ENCODE measurements at places on chromosomes 12 and 14. TPM values are rescaled to one million over a fixed set of nuclear protein-coding genes. Genes with fewer than 3 reads are reported as not detected.
A peak's percentile ranks its signal among the peaks of the same experiment; 100 is the strongest.

DNA sequence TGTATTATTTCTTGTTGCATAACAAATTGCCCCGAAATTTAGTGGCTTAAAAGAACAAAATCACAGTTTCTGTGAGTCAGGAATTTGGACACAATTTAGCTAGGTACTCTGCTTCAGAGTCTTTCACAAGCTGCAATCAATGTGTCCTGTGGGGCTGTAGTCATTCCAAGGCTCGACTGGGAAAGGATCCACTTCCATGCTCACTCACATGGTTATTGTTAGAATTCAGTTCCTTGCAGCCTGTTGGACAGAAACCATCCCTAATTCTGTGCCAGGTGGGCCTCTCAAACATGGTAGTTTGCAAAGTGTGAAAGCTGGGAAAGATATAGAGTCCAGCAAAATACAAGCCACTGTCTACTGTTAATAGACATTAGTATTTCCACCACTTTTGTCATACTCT is 59.7 kb upstream of the ARID2 start:
- no peaks in the 10 kb centered on the region for H3K27me3 ChIP-seq
- H3K4me1 ChIP-seq = peaks cover 8% of the 10 kb centered on the region
- H3K27ac ChIP-seq = peak overlapping the region; percentile 45
- no peaks in the 10 kb centered on the region for H3K36me3 ChIP-seq

- no peaks in the 10 kb centered on the region for H3K27me3 ChIP-seq
- DNase-seq = no peak
- no peaks in the 10 kb centered on the region for H3K4me1 ChIP-seq
- no peak overlapping the region for H3K27ac ChIP-seq
- no peaks in the 10 kb centered on the region for H3K36me3 ChIP-seq
Measured at GRCh38 chr14:93994919-93995682, 2.0 kb upstream of the CCDC197 start.

- no peak overlapping the region for H3K4me3 ChIP-seq
Measured at GRCh38 chr12:62319058-62319457, 58.9 kb downstream of the USP15 start.

DNA sequence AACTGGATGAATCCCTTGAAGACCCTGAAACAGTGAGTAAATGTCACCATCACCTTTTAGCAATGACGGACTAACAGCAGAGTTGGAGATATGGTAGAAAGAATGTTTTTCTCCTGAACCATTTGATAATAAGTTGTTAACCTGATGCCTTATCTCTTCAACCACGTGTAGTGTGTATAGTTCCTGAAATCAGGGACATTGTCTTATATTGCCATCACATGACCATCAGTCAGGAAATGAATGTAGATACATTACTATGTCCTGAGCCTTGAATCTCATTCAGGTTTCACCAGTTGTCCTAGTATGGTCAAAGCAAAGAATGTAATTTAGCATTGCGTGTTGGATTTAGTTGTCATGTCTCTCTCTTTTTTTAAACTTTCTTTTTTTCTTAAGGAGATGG is 15.7 kb downstream of the ATP6V0A2 start:
- no peaks in the 10 kb centered on the region for H3K27me3 ChIP-seq
- no peaks in the 10 kb centered on the region for H3K4me1 ChIP-seq
- no peak overlapping the region for H3K4me3 ChIP-seq
- H3K27ac ChIP-seq = no peak overlapping the region
- no peaks in the 10 kb centered on the region for H3K36me3 ChIP-seq

GRCh38 chr12:69252033-69252432 is 12.7 kb downstream of the CPSF6 start:
- no peaks in the 10 kb centered on the region for H3K4me1 ChIP-seq
- no peak overlapping the region for H3K27ac ChIP-seq
- no peaks in the 10 kb centered on the region for H3K27me3 ChIP-seq
- no peak overlapping the region for H3K4me3 ChIP-seq
- no peak for DNase-seq
- H3K36me3 ChIP-seq = peaks cover 24% of the 10 kb centered on the region

- H3K4me1 ChIP-seq = no peaks in the 10 kb centered on the region
- no peaks in the 10 kb centered on the region for H3K27me3 ChIP-seq
- H3K27ac ChIP-seq = no peak overlapping the region
- H3K4me3 ChIP-seq = no peak overlapping the region
Measured at GRCh38 chr12:88313554-88313953, 171.4 kb downstream of the TMTC3 start.

DNA sequence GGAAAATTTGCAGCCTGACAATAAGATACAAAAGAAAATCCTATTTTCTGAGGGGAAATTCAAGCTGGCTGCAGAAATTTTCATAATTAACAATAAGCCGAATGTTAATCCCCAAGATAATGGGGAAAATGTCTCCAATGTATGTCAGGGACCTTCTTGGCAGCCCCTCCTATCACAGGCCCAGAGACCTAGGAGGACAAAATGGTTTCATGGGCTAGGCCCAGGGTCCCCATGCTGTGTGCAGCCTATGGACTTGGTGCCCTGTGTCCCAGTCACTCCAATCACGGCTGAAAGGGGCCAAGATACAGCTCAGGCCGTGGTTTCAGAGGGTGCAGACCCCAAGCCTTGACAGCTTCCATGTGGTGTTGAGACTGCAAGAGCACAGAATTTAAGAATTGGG is 11.2 kb downstream of the C12orf50 start:
- no peak overlapping the region for H3K27ac ChIP-seq
- H3K4me3 ChIP-seq = no peak overlapping the region
- H3K36me3 ChIP-seq = no peaks in the 10 kb centered on the region
- no peaks in the 10 kb centered on the region for H3K27me3 ChIP-seq
- DNase-seq = no peak

- H3K4me1 ChIP-seq = no peaks in the 10 kb centered on the region
- no peaks in the 10 kb centered on the region for H3K27me3 ChIP-seq
- no peaks in the 10 kb centered on the region for H3K36me3 ChIP-seq
- DNase-seq = no peak
Measured at GRCh38 chr14:20750194-20750593, 4.5 kb downstream of the EDDM3A start.

DNA sequence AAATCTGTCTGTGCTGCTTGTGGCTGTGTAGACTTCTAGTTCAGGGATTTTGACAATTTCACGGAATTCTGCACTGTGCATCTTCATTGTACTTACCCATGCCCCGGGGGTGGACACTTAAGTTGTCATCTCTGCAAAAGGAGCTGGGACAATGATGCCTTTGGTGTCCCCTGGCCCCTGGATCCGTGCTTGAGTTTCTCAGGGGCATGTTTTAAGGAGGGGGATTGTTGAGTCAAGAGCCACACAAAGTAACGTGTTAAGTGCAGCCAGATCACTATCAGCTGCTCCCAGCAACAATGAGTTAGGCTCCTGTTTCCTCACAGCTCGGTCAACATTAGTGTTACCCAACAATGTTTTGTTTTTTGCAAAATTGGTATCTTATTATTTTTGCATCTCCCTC is 305.0 kb upstream of the DIO3 start:
- no peak overlapping the region for H3K27ac ChIP-seq
- H3K4me3 ChIP-seq = no peak overlapping the region
- no peak for DNase-seq
- no peaks in the 10 kb centered on the region for H3K4me1 ChIP-seq

- H3K27ac ChIP-seq = no peak overlapping the region
- no peak for DNase-seq
- no peaks in the 10 kb centered on the region for H3K36me3 ChIP-seq
- no peak overlapping the region for H3K4me3 ChIP-seq
- no peaks in the 10 kb centered on the region for H3K27me3 ChIP-seq
Measured at GRCh38 chr12:98296462-98297079, 218.8 kb upstream of the TMPO start.

- no peak for DNase-seq
- H3K4me3 ChIP-seq = no peak overlapping the region
- no peaks in the 10 kb centered on the region for H3K27me3 ChIP-seq
- H3K36me3 ChIP-seq = no peaks in the 10 kb centered on the region
Measured at GRCh38 chr14:55913324-55914025, 204.7 kb upstream of the PELI2 start.

- DNase-seq = no peak
- H3K36me3 ChIP-seq = no peaks in the 10 kb centered on the region
- H3K27me3 ChIP-seq = no peaks in the 10 kb centered on the region
- no peaks in the 10 kb centered on the region for H3K4me1 ChIP-seq
Measured at GRCh38 chr14:59020382-59020781, 168.1 kb upstream of the DAAM1 start.

Gene SSPN
- total RNA-seq = 9.1 TPM

Gene NR1H4
- total RNA-seq = 75.1 TPM

Gene MYRFL
- 60.1 TPM for total RNA-seq

Gene VCPKMT
- total RNA-seq = 8.0 TPM

Gene CLEC2A
- not detected for total RNA-seq

Gene CDCA4
- total RNA-seq = 4.9 TPM
